ENCODE measurements at places on chromosomes 11 and 22.

GRCh38 chr22:40265783-40266182 is 80.5 kb upstream of the ADSL start:
- DNase-seq: no peak

GRCh38 chr11:109000531-109000930 is 335.7 kb downstream of the DDX10 start:
- no peak for DNase-seq

DNA sequence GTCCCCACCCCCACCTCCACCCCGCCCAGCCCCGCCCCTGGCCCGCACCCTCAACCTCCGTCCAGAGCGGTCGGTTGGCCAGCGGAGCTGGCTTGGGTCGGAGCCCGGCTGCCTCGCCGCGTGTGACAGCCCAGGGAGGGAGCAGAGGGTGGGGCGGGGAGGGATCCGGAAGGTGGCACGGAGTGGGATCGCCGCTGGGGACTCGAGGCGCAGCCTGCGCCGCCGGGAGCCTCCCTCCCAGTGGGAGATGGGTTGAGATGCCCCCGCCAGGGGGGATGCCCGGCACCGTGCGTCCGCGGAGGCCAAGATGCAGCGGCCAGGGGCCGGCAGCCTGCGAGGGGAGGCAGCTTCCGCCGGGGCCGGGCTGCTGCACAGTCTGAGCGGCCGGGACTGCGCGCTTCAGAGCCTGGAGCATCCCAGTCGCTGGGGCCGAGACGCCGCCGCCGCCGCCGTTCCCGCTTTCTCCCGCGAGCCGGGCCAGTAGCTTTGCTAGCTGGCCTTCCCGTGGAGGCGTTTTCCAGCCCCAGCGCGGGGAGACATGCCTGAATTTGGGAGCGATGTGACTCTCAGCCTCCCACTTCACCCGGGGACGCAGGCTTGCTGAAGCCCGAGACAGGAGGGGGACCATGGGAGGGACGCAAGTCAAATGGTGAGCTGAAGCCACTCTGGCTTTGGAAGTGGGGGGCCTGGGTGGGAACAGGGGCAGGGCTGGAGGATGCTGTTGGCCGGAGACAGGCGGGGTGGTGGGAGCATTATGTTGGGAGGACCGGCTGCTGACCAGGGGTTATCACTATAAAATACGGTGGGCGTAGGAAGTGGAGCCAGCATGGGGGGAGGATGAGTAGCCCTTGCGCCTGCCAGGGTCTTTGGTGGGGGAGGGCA is 40.2 kb downstream of the DIXDC1 start:
- no peak for DNase-seq

- peak; percentile 33 for DNase-seq
Observed at GRCh38 chr22:43993072-43993760, 30.9 kb upstream of the PARVB start.

DNA sequence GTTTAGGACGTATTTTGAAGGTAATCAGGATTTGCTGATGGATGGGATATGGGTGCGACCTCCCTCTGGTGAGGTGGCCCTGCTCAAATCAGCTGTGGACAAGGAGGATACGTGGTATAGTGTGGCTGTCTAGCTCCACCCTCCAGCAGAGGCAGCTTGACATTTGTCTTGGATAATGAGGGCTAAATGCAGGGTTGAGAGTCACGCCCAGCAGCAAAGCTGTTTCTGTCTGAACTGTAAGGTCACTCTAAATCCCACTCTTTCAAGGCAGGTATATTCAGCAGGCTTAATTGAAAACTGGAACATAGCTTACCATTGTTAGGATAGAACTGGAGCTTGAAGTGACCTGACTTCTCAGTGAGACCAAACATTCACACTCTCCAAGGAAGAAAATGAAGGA is 98.7 kb downstream of the SWAP70 start:
- no peak for DNase-seq

DNA sequence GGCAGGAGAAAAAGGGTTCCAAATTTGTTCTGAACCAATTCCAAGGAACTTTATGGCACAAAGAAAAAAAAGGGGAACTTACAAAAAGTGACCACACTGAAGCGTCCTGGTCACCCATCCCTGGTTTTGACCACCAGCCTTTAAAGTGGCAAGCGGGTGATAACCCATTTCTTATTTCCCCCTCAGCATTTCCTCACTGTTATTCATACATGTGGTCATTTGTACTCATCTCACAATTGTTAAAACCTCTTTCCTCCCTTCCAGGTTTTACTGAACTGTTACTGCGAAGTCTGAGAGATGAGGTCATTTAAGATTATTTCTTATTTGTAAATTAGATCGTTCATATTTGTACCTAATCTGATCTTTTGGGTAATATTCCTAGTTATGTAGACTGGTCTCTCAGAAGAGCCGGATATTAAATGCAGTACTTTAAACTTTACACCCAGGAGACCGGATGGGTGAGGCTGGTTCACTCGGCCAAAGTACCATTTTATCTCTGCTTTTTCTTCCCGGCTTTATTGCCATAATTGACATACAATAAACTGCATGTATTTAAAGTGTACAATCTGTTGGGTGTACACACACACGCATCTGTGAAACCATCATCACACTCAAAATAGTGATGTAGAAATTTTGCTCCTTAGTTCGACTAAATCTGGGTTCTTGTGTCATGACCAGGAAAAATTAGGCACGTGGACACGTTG is 47.0 kb downstream of the CDPF1 start:
- no peak for DNase-seq

DNA sequence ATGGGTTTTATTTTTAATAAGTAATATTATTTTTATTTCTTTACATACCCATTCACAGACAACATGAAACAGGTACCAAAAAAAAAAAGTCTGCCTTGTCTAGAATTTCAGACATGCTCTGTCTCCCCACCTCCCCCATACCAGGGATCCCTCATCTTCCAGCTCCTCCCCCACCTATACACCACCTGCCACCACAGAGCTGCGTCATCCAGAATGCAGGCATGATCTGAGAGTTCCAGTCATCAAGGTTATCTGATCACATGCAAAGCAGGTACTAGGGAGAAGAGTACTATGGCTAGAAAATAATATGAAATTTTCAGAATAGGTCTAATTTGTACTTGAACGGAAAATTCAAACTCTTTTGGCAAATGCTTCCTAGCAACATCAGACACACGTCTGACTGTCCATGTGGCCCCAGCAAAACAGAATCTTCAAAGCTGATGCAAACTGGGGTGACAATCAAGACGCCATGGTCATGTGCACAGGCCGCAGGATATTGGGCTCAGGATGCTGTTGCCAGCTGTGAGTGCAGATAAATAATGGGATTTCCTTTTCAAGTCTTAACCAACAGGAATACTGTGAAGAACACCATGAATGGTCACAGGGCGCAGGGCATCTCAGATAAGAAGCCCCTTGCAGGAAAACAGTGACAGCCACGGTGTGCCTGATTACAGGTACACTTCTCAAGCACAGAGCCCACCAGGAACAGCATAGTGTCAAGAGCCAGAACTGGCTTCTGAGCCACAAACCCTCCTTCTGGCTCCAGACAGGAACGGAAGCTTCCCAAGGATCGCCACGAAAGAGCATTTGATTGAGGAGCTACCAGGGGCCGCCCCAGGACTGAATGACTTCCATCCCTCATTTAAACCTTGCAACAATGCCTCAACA is 169.5 kb downstream of the EFCAB6 start:
- no peak for DNase-seq

DNA sequence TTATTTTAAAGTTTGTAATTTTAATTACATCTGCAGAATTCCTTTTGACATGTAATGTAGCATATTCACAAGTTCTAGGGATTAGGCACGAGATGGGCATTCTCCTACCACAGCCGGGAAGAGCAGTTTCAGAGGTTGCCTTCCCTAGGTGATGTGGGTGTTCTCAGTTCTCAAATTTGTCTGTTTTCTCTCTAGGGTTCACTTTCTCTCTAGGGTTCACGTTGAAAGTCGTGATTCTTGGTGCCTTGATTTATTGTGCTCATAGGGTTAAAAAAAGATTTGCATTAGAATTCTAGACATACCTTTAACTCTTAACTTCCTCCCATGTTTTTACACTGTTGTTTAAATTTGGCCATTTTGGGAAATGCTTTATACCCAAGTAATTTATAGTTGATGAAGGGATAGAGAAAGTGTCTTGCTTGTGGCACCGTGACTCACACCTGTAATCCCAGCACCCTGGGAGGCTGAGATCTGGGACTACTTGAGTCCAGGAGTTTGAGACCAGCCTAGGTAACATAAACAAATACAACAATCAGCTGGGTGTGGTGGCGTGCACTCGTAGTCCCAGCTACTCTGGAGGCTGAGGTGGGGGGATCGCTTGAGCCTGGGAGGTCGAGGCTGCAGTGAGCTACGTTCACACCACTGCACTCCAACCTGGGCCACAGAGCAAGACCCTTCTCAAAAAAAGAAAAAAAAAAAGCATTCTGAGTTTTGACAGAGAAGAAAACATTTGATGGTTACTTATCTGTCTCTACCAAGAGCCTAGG is 3.6 kb downstream of the MED15 start:
- DNase-seq: no peak

- DNase-seq: no peak
Observed at GRCh38 chr22:30695871-30696655, 1.4 kb downstream of the OSBP2 start.

DNA sequence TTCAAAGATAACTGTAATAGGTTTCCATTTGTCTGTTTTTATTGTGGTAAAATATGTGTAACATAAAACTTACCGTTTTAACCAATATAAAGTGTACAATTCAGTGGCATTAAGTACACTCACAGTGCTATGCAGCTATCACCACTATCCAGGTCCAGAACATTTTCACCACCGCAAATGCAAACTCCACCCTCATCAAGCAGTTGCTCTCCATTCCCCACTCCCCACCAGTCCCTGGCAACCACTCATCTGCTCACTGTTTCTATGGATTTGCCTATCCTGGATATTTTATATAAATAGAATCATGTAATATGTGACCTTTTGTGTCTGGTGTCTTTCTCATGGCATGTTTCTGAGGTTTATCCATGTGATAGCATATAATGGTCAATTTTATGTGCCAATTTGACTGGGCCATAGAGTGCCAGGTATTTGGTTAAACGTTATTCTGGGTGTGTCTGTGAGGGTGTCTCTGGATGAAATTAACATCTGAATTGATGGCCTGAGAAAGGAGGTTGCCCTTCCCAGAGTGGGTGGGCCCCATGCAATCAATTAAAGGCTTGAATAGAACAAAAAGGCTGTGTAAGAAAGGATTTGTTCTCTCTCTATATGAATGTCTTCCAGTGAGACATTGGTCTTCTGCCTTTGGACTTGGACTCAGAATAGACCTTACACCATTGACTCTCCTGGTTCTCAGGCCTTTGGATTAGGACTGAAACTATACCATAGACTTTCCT is 17.2 kb upstream of the SMCO4 start:
- no peak for DNase-seq

- DNase-seq: no peak
Observed at GRCh38 chr11:31445621-31446020, 63.8 kb downstream of the IMMP1L start.

DNA sequence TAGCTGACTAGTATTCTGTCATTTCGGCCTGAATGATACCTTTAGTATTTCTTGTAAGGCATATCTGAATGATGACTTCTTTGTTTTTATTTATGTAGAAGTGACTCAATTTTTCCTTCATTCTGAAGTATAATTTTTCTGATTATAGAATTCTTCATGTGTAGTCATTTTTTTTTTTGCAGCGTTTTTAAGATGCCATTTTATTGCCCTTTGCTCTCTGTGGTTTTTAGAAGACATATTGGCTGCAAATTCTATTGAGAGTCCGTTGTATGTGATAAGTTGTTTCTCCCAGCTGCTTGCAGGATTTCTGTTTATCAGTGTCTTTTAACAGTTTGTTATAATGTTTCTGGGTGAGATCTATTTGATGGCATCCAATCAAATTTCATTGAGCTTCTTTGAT is 1224.8 kb downstream of the JRKL start:
- DNase-seq: no peak

GRCh38 chr11:66564984-66565383 is 3.4 kb downstream of the CTSF start:
- DNase-seq: no peak

- no peak for DNase-seq
Observed at GRCh38 chr11:120660024-120660565, 148.5 kb downstream of the GRIK4 start.

GRCh38 chr11:454043-454442 is 4.0 kb downstream of the PTDSS2 start:
- DNase-seq: no peak

- DNase-seq: no peak
Observed at GRCh38 chr11:69774354-69775162, 583 bp downstream of the FGF4 start.

DNA sequence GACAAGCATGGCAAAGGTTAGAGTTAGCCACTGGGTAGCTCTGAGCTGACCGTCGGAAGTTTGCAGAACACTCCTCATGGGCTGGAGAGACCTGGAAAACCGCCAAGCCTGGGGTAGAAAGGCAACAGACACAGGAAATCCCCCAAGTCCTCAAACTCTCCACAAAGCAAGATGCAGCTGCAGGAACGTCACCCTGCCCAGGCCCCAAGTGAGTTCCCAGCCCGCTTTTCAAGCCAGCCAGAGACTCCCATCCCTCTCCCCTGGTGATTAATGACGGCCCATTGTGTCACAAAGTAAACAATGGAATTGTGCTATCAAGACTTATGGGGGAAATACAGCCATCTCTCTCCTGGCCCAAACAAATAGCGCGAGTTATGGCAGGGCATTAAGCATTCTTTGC is 633.0 kb downstream of the TBC1D22A start:
- no peak for DNase-seq

DNA sequence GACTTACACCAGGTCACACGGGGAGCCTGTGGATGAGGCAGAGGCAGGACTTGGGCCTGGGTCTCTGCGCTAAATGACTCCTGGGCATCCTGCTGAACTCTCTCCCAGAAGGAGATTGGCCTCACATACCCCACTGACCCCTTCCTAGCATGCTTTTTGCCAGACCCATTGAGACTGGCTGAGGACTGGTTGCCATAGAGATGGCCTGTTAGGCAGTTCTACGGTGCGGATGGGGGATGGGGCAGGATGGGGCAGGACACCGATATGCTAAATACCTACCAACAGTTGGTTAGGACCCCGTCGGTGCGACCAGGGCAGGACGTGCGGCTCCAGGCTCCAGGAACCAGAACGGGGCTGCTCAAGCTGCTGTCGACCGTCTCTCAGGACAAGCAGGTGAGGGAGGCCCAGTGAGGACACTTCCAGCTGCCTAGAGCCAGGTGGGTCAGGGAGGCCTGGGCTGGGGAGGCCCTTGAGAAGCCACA is at the start of gene TSGA10IP:
TSS of gene TSGA10IP (plus strand) at position 51 of the 482 bp plus-strand sequence. CDS start at position 247, 196 bp downstream.
- DNase-seq: no peak

GRCh38 chr11:69962152-69962551 is 116.0 kb upstream of the ANO1 start:
- DNase-seq: no peak

Data from stimulated activated CD8-positive, alpha-beta memory T cell treated with anti-CD3 and anti-CD28 coated beads, Interleukin-15, amount 100 ng/mL, for 48 hours (primary cell).